Activated CD8-positive, alpha-beta memory T cell treated with anti-CD3 and anti-CD28 coated beads, Interleukin-2, amount 50 U/mL, for 48 hours (primary cell): ENCODE measurements at places on chromosomes 3 and 15.

GRCh38 chr15:79897701-79898113 is 893 bp upstream of the MTHFS start:
- peak; percentile 56 for DNase-seq

DNA sequence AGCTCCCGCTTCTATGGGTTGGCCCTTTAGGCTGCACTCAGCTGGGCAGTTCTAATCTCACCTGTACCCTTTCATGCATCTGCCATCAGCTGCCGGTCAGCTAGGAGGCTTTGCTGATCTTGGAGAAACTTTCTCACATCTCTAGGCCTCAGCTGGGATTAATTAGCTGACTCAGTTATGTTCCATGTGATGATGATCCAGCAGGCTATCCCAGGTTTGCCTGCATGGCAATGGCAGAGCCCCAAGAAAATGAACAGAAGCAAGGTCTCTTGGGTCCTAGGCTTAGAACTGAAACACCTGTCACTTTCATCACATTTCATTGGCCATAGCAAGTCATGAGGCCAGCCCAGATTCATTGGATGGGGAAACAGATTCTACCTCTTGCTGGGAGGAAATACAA is 304.6 kb upstream of the TBC1D5 start:
- no peak for DNase-seq

GRCh38 chr15:69793781-69794451 is 303.8 kb downstream of the TLE3 start:
- no peak for DNase-seq

DNA sequence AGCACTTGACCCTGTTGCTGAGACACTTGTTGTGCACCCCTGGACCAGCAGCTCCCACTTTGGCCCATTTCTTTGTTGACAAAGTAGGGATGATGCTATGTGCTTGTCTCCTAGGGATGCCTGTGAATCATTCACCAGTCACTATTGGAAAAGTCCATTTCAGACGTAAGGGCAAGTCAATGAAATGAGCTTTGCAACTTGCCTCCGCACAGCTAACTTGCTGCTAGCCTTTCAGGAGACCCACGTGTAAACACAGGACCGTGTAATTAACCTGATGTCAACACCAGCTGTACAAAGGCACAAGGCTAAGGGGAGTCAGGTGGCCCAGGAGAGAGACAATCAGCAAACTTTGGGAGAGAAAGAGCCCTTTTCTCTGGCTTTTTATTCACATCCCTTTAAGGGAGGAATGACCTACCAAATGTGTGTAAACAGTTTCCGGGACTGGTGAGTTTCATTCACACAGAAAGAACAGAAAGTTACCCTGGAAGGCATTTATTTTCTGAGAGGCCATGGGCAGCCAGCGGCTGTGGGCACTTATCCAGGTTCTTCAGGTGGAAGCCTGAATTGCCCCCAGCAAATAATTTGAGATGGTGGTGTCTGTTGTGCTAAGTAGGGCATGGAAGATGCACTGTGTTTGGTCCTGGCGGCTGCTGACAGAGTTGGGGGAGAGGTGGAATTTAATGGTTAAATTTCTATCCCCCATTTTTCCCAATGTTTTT is 54.0 kb downstream of the TIPARP start:
- DNase-seq = no peak

DNA sequence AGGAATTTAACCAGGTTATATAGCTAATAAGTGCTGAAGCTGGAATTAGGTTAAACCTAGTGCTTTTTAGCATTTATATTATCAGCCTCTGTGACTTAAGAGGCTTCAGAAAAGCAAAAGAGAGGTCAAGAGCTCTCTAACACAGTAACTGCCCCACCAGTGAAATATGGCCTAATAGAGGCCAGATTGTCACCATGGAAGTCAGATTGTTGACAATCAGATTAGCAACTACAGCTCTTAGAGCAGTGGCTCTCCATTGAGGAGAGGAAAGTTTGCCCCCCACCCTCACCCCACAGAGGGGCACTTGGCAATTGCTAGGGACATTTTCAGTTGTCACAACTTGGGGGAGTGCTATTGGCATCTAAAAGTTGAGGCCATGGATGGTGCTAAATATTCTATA is 23.3 kb upstream of the LMOD3 start:
- DNase-seq = no peak

DNA sequence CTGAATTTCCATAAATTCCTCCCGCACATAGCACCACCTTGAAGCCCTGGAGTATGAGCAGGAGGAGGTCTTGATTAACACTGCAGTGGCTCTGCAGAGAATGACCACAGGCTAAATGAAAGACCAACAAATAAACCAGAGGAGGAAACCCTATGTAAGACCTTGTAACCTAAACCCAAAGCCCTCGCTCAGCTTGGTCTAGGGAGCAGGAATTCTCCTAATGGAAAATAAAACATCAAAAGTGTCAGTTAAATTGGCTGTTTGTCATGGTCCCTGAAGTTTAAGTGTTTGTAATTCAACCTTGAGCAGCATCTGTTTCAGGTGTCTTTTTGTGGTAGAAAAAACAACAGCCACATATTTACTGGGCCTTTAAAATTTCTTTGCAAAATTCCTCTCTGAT is 9.2 kb upstream of the UBE2Q2 start:
- no peak for DNase-seq

DNA sequence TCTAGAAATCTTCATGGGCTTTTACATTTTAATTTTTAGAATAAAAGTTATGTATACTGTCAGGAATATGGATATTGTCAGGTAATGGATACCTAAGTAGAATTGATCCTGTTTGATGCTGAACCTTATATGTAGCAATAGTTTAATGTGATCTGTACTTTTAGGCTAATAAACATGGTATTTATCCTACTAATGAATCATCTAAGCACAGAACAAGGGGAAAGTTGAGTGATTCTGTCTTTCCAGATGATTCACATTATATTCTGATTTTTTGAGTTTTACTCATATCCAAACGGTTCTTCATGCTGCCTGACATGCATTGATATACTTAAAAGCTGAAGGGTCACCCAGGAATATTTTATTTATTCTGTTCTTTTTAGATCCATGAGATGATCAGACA is 34.5 kb downstream of the FANCI start:
- DNase-seq = no peak

DNA sequence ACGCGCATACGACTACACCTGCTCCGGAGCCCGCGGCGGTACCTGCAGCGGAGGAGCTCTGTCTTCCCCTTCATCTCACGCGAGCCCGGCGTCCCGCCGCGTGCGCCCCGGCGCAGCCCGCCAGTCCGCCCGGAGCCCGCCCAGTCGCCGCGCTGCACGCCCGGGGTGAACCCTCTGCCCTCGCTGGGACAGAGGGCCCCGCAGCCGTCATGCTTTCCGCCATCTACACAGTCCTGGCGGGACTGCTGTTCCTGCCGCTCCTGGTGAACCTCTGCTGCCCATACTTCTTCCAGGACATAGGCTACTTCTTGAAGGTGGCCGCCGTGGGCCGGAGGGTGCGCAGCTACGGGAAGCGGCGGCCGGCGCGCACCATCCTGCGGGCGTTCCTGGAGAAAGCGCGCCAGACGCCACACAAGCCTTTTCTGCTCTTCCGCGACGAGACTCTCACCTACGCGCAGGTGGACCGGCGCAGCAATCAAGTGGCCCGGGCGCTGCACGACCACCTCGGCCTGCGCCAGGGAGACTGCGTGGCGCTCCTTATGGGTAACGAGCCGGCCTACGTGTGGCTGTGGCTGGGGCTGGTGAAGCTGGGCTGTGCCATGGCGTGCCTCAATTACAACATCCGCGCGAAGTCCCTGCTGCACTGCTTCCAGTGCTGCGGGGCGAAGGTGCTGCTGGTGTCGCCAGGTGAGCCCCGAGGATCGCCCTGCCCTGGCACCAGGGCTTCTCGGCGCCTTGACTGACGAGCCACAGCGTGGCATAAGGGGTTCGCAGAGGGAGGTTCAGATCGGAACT is 420 bp downstream of the SLC27A2 start:
- DNase-seq = peak; percentile 80

- peak; percentile 58 for DNase-seq
These were observed 1037.0 kb upstream of the CFAP20DC start for GRCh38 chr3:60086811-60087210.

DNA sequence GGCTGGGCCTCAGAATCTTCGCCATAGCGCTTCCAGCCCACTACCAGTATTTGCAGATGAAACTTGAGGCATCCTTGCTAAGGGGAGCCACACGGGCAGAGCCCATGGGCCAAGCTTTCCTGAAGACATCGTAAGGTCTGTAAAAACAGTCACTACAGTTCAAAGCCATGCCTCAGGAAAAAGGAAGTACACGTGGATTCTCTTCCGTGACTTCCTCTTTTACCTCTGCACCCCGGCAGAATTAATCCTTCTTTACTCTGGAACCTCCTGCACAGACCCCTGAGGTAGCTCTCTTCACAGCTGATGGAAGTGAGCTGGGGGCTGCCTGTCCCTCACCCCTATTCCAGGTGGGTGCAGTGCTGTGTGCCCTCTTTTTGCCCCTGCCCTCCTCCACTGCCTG is 129.2 kb downstream of the CHDH start:
- DNase-seq = no peak

DNA sequence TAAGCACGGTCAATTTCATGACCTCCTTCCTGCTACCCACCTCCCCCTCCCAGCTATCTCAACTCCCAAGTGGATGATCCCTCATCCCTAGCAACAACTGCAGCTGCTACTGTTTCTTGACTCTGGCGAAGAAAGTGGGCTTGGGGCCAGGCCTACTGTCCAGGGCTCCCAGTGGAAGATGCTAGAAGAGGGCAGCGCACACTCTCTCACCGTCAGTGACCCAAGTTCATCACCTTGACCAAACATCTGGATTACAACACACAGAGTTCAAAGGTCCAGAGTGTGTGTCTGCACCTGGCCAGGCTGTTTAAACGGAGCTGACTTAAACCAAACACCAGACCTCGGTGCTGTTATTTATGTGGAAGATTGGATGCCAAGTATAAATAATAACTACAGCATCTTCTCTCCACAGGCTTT is 385.6 kb downstream of the SHQ1 start:
- no peak for DNase-seq

DNA sequence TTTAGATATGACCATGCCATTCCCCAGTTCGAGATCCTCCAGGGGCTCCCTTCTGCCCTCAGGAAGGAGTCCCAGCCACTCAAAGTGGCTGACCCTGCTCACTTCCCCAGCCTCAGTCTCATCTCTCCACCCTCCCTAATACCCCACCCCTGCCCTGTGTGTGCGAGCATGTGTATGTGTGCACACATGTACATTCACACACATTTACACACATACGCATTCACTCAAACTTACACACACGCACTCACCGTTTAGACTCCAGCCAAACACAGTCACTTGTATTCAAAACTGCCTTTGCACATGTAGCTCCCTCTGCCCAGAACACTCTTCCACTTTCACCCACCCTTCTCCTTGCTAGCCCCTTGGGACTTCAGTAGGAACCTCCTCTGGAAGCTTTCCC is 11.4 kb downstream of the PLA2G4E start:
- no peak for DNase-seq

- no peak for DNase-seq
These were observed 5.7 kb upstream of the MAPK6 start for GRCh38 chr15:52013151-52013791.

DNA sequence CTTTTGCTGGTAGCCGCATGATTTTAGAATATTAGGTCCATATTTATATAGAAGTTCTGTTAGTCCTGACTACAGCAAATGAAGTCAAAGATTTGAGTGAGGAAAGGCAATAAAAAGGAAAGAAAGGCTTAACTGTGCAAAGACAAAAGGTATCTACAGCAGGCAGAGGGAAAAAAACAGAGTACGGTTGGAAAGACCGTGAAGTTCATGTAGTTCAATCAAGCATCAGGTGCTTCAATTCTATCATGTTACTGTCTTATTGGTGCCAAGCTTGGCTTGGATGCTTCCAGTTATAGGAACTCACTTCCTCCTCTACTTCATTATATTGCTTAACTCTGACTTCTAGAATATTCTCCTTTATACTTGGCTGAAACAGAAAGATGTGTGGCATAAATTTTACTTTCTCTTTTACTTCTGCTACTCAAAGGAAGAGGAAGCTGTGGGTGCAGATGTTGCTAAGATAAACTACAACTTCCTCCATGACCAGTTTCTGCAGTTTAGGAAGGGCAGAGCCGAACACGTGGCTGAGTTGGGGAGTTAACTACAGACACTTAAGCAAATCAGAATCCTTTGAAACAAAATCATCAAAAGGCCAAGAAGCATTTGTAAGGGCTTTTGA is 72.6 kb upstream of the ZBED2 start:
- no peak for DNase-seq

- DNase-seq = no peak
These were observed 319.8 kb upstream of the LRRFIP2 start for GRCh38 chr3:37494216-37494615.

DNA sequence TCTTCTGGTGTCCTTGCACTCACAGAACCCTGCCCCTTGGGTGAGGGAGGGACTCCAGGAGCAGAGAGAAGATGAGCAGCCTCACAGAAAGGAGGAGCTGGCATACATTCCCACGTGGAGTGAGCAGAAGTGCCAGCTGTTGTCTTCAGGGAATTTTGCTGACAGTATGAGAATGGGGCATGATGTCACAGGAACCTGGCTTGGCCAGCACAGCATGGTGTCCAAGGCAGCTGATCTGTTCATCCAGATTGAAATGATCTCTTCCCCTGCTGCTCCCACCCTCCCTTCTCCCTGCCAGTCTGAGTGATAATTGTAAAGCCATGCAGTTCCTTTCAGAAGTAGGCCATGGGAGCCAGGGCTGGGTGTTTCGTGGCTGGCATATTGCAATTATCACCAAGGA is 53.3 kb downstream of the GJD2 start:
- DNase-seq = no peak

DNA sequence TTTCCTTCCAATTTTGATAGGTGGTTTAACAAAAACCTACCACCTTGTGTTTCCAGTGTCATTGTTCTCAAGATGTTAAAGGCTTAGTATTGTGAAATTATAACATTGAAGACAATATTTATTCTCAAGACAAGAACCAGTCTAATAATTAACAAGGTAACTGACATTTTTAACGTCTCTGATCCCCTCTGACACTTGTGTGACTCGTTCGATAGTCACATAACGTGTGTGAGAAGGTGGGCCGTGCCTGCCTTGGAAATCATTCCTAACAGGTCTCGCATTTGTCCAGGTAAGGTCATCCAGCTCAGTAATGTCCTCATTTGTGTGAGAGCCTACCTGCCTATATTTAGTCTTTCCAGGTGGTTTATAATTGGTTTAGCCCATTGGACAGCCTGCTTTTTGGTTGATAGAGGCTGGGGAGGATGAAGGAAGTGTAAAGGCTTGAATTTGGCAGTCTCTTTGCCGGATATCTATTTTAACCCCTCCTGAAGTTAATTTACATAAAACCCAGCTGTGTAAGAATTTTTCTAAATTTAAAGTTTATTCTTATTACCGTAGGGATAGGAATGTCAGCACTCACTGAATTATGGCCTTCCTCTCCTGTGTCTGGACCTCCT is 94.4 kb downstream of the AKAP13 start:
- DNase-seq = no peak

- no peak for DNase-seq
These were observed 68.7 kb upstream of the GOLGA8B start for GRCh38 chr15:34651997-34652725.

GRCh38 chr3:128588147-128588546 is 62.5 kb downstream of the RPN1 start:
- DNase-seq = no peak

DNA sequence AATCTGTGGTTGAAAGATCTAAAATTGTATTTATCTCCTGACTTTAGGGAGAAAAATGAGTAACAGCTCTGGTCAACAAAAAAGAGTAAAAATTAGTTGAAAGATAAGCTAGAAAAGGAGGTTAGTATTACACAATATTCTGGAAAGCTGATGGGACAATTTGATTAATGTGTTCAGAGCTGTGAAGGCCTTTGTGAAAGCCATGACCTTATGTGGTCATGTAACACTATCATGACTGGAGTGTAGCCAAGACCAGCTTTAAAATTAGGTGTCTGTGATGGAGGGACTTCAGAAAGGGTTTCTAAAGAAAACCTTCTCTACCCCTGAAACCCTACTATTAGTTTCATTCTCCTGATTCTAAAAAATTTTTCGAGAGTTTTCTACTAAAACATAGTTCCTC is 127.2 kb downstream of the NFKBIZ start:
- no peak for DNase-seq
